ENCODE measurements at places on chromosomes 7 and 10.

DNA sequence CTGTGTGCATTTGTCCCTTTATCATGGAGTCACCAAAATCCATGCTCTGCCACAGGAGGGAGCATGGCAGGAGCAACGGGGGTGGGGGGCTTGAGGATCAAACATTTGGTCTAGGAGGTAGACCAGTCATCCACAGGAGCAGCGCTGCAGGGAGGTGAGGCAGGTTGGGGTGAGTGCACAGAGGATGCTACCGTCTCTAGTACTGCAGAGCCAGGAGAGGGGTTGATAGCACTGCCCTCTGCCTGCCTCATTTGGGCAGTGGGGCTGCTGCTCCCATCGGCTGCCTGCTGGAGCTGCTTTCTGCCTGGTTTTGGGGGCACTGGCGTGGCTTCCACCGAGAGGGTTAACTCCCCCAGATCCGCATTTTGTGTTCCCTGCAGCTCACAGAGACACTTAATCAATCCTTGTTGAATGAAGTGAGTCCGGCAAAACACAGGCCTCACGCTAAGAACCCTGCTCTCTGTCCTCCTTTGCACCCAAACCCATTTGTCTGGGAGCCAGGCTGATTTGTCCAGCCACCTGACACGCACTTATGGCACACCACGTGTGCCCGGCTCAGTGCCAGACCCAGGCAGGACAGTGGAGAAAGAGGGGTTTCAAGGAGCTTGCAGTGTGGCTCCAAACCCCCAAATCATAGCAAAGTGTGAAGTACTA, 527.1 kb upstream of the FOXK1 start:
- no peak for DNase-seq

- no peak for DNase-seq
These were observed 1.3 kb downstream of the FAM20C start for GRCh38 chr7:193481-194251.

DNA sequence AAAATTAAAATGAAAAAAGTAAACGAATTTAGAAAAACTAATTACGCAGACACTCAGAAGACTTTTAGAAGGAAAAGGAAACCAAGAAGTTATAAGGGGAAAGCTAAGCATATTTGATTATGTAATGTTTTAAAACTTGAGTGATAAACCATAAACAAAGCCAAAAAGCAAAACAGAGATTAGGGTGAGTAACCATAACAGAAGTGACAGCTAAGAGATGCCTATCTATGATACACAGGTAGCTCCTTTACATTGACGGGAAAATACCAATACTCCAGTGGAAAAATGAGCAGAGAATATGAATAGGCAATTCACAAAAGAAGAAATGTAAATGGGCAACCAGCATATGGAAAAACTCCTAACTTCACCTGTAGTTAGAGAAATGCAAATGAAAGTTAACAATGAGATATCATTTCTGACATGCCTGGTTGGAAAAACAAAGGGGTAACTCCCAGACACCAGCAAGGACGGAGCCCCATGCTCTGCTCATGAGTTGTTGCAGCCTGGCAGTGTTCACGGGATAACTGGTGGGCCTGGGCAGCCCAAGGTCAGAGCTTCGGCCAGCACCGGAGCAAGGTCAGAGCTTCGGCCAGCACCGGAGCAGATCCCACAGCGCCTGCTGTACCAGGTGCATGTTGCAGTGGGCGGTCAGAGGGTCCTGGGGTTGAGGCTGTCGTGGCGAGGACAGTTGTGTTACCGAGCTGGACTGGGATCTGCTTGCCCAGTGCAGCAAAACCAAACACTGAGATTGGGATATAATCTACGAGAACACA, 58.9 kb downstream of the ALOX5 start:
- DNase-seq = no peak

- DNase-seq = no peak
These were observed 54.8 kb upstream of the AGBL3 start for GRCh38 chr7:134931487-134931886.

GRCh38 chr7:45702751-45703150, 128.6 kb downstream of the ADCY1 start:
- DNase-seq = no peak

- DNase-seq = no peak
These were observed 541 bp downstream of the ELMO1 start for GRCh38 chr7:37448011-37448635.

DNA sequence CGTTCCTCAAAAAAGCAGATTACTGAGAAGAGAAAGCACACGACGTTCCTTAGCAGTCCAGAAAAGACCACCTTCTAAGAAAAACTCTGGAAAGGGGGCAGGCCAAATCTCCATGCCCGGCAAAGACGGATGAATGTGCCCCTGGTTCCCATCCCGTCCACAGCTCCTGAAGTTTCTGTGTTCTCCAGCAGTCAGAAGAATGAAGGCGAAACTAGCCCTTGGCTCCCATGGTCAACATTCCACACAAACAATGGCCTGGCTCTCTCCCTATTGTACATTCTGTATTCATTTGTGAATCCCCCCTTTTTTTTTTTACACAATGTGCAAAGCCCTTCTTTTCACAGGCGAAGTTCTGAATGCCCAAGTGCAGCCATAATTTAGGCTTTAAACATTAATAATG, 5.3 kb downstream of the CTBP2 start:
- no peak for DNase-seq

- DNase-seq = no peak
These were observed 139.9 kb downstream of the COL28A1 start for GRCh38 chr7:7395785-7396184.

DNA sequence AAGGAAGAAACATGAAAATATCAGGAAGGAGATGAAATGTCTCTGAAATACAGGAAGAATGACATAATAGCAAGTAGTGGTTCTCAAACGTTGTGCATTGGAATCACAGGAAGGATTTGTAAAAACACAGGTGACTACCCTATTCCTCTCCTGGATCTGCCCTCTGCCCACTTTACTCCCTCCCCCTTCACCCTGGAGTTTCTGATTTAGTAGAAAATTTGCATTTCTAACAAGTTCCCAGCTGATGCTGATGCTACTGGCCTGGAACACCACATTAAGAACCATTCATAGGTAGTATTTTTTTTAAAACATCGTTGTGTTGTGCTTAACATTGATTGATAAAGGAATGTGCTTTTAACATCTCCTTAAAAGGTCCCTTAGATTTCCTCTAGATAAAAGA, 130.9 kb downstream of the PHF14 start:
- no peak for DNase-seq

DNA sequence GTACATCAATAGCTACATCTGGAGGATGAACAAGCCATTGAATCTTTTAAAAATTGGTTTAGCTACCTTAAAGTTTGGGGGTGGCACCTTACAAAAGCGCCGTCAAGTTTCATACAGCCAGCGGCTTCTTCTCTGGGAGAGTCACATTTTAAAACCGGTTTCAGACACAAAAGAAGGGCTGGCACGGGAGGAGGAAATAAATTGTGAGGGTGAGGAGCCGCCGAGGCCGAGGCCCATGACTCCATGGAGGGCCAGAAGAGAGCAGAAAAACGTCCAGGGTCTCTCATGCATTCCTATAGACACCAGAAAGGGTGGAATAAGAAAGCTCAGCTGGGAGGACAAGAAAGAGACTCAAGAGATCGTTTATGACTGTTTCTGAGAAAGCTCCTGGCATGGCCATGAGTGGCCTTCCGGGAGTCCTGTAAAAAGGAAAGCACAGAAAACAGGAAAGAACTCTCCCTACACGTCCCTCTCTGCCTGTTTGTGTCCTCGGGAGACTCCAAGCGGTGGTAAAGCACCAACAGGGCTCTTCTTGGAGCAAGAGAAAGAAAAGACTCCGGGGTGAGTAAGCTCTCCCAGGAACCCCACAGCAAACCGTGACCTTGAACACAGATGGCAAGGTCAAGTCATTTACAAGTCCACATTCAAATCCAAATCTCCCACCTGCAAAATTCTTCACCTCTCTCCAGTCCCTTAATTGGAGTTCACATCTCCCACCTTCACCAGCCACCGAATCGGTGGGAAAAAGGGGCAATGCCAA, 1.8 kb downstream of the FRAT2 start:
- no peak for DNase-seq

DNA sequence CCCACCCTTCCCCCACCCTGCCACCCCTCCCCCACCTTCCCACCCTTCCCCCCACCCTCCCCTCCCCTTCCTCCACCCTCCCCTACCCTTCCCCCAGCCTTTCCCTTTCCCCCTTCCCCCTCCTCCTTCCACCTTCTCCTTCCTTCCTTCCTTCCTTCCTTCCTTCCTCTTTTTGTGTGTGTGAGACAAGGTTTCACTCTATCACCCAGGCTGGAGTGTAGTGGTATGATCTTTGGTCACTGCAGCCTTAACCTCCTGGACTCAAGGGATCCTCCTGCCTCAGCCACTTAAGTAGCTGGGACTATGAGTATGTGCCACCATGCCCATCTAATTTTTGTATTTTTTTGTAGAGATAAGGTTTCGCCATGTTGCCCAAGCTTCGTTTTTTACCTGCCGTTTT, 35.2 kb downstream of the CYP17A1 start:
- no peak for DNase-seq

GRCh38 chr7:129308047-129308446, 83.2 kb downstream of the AHCYL2 start:
- no peak for DNase-seq

DNA sequence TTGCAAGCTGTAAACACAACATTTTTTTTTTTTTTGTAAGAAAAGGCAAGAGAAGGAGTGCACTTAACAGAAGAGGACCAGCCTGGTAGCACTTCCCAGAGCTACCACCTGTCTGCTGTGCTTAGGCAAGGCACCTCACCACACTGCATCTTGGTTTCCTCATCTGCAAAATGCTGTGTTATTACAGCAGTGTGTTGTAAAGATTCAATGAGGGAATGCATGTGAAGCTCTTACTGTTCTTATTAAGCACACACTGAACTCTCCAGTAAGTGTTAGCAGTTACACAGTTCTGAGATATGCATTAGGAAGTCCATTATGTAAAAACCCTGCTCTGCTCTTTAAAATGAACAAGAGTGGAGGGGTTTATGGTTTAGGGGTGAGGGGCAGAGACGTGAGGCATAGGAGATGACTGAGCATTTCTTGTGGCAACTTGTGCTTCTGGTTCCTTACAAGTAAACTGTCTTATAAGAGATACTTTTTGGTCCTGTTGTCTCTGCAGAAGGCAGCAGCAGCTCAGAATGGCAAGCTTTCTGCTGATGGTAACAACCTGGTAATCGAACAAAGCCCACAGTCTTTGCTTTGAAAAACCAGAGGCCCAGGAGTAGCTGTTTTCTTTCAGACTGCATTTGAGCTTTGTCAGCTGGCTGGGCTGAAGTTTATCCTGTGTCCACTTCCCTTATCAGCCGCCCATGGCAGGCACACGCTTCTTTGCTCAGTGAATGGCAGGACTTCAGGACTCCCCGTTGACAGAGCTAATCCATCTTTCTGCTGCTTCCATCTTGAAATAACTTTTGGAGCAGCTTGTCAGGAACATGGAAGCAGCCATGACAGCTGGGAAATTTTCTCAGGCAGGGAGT, 98.8 kb upstream of the BMPER start:
- no peak for DNase-seq

DNA sequence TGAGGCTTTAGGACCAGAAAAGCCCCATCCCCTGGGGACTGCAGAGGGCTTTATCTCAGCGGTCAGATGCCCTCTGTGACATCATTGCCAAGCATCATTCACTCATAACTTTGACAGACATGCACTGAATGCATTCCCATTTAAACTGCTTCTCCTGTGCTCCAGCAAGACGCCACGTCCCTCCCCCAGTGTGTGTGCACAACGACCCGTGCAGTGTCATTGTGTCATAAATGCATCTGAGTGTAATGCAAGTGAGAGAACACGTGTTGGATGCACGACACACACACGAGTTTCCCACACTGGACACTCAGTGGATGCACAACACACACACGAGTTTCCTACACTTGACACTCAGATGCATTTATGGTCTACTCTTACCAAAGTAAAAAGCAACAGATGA, 337.9 kb downstream of the PTPRN2 start:
- DNase-seq = no peak

- DNase-seq = no peak
These were observed 808.5 kb upstream of the CELF2 start for GRCh38 chr10:10209167-10209566.

DNA sequence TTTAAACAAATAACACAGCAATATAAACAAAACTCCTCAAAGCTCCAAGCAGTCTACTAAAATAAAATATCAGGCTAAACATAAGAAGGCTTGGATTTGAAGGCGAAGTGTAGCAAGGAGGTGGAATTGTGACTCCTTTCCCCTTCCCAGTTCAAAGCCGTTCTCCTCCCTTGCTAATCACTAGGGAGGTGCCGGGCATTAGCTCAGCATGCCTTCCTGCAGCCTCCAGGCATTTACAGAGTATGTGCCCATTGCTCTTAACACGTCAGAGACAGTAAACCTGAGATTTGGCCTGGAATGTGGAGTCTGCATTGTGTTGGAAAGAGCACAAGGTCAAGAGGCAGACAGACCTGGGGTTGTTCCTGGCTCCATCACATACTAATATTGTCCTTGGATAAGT, 15.6 kb downstream of the CNNM1 start:
- DNase-seq = no peak

DNA sequence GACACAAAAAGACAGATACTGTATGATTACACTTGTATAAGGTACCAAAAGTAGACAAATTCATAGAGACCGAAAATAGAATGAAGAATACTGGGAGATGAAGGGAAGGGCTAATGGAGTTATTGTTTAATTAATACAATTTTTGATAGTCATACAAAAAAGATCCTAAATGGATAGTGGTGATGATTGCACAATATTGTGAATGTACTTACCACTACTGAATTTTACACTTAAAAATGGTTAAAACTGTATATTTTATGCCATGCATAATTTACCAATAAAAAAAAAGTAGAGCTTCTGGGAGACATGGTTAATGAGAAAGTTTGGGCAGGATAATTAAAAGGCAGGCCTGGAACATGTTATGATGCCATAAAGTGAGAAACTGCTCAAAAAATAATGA, 119.0 kb downstream of the ZPBP start:
- no peak for DNase-seq

GRCh38 chr7:116142850-116143249, 67.5 kb upstream of the TES start:
- DNase-seq = no peak

- DNase-seq = no peak
These were observed 2.4 kb upstream of the CD36 start for GRCh38 chr7:80635998-80636397.

- no peak for DNase-seq
These were observed 50.6 kb downstream of the MGMT start for GRCh38 chr10:129517680-129518057.

DNA sequence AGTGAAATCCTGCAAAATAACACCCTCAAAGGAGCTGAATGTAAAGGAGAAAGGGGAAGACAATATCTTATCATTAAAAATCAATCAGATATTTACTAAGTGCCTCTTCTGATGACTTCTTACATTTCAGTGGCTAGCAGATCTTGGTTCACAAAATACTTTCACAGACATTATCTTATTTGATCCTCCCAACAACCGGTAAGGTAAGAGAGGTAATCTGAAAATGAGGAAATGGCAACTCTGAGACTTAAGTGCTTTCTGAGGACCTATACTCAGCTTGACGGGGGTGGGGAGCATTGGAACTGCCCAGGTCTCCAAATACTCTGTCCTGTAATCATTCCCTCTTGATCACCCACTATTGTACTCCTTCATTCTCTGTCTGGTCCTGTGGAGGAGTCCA, 144.6 kb upstream of the MKLN1 start:
- DNase-seq = no peak

GRCh38 chr7:86818903-86819302, 175.2 kb downstream of the GRM3 start:
- DNase-seq = no peak
